ENCODE measurements at places on chromosomes 5 and 9. TPM values are rescaled to one million over a fixed set of nuclear protein-coding genes. Genes with fewer than 3 reads are reported as not detected.

DNA sequence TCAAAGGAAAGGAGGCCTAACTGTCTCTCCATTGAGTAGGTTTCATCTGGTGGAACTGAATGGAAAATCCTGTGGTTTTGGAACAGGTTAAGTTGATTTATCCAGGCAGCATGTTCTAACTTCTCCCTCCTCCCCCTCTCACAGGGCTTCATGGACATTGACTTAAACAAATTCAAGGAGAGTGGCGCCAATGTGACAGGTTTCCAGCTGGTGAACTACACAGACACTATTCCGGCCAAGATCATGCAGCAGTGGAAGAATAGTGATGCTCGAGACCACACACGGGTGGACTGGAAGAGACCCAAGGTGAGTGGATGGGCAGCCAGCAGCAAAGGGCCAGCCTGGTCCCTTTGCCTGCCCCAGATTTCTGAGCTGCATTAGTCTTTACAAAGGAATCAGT is 183.9 kb downstream of the GRIA1 start:
- no peak for DNase-seq

DNA sequence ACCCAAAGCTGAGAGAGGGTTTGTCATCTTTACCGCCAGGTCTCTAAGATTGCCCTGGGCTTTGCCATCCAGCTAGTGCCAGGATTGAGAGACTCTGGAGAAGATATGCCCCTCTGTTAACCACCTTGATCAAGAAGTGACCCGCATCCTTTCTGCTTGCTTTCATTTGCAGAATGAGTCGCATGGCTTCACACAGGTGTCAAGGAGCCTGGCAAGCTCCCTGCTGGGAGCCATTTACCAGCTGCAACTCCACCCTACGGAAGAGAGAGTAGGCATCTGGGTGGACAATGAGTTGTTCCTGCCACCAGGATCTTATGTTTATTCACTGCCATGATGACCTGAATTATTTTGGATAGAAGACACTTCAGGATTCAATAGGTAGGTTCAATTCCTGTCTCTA is 43.0 kb downstream of the HSD17B3 start:
- DNase-seq, result no peak

GRCh38 chr9:69463497-69464068 is 138.6 kb downstream of the ENTREP1 start:
- DNase-seq, result no peak

DNA sequence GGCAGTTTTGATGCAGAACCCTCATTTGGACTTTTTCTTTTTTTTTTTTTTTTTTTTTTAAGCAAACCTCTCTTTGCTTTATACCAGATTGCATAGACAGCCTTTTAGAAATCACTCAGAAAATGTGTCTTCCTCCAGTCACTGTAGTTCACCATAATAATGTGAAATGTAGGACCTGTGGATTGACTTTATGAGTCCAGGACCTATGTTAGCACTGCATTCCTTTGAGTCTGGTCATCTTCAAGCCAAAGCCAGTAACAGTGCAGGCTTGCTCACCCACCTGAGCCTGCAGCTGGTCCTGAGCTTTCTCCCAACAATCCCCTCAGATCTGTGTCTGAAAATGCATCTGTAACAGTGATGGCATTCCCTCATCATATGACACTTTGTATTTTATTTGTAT is 110.7 kb upstream of the NFIL3 start:
- DNase-seq, result no peak

- no peak for DNase-seq
Observed at GRCh38 chr5:96257904-96258303, 175.1 kb downstream of the PCSK1 start.

DNA sequence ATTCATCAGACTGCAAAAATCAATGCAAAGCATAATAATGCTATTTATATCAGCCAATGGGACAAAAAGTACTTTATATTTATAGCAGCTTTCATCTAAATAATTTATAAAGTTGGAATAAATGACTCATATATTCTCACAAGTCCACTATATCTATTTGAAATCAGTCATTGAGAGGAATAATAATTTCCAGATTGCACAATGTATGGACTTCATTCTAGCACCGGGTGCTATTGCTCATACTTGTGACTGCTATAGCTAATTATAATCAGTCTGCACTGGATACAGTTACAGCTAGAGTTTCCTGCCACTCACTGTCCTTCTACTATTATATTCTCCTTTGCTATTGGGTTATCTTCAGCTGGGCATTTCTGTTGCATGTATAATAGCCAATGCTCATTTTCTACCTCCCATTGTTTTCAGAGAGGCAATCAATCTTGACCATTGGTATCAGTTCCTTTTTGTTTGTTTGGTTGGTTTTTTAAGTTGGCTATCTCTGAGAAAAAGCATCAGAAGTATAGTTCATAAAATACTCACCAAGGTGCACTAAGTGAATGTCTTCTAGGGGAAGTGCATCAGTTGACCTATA is 1.9 kb downstream of the CDH18 start:
- no peak for DNase-seq

- DNase-seq, result no peak
Observed at GRCh38 chr9:79292731-79293280, 279.0 kb upstream of the TLE4 start.

GRCh38 chr5:175743676-175744210 is 85.9 kb downstream of the HRH2 start:
- no peak for DNase-seq

- DNase-seq, result no peak
Observed at GRCh38 chr5:38524022-38524421, 32.4 kb downstream of the LIFR start.

GRCh38 chr5:181045316-181045715 is 5.2 kb downstream of the BTNL9 start:
- DNase-seq, result no peak

- no peak for DNase-seq
Observed at GRCh38 chr9:130932255-130933079, 6.6 kb downstream of the FIBCD1 start.

- DNase-seq, result no peak
Observed at GRCh38 chr9:2385746-2386145, 235.8 kb upstream of the VLDLR start.

- no peak for DNase-seq
Observed at GRCh38 chr9:89165880-89166279, 12.7 kb downstream of the SHC3 start.

GRCh38 chr5:19734776-19735175 is 253.2 kb downstream of the CDH18 start:
- DNase-seq, result no peak

Gene C9orf50
- not detected for total RNA-seq

Gene BTNL3
- total RNA-seq, result not detected

Gene PROB1
- total RNA-seq, result 3.0 TPM

Gene GMCL2
- not detected for total RNA-seq

Gene SMIM33
- not detected for total RNA-seq

Gene TRIM36
- total RNA-seq, result 0.39 TPM

Gene MZB1
- 71.8 TPM for total RNA-seq

Gene HARS1
- total RNA-seq, result 65.6 TPM

Gene TAF1L
- total RNA-seq, result not detected

Gene HMMR
- 1.4 TPM for total RNA-seq

Measured in B cell (primary cell).